Mammary epithelial cell (primary cell): ENCODE measurements at places on chromosomes 7 and 10.
A peak's percentile ranks its signal among the peaks of the same experiment; 100 is the strongest.

GRCh38 chr7:107779647-107780099 lies 23.4 kb downstream of the SLC26A3 start:
- no peak for DNase-seq

DNA sequence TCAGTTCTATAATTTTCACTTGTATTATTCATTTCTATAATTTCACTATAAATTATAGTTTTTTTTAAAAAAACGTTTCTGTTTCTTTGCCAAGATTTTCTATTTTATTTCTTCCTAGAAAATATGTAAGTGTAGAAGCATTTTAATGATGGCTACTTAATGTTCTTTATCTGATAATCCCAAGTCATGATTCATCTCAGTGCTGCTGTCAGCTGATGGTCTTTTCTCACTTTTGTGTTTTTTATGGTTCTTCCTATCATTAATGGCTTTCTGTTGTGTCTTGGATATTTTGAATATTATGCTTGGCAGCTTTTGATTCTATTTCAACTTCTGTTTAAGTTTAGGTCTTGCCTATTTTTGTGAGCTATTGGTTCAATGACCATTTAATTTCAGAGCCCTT lies 268.6 kb downstream of the BAMBI start:
- no peak for DNase-seq

- no peak for DNase-seq
Observed at GRCh38 chr7:47357361-47357760, 224.6 kb downstream of the TNS3 start.

GRCh38 chr7:95919556-95919955 lies 147.2 kb downstream of the DYNC1I1 start:
- no peak for DNase-seq

- no peak for DNase-seq
Observed at GRCh38 chr10:128152741-128153580, 26.7 kb upstream of the MKI67 start.

DNA sequence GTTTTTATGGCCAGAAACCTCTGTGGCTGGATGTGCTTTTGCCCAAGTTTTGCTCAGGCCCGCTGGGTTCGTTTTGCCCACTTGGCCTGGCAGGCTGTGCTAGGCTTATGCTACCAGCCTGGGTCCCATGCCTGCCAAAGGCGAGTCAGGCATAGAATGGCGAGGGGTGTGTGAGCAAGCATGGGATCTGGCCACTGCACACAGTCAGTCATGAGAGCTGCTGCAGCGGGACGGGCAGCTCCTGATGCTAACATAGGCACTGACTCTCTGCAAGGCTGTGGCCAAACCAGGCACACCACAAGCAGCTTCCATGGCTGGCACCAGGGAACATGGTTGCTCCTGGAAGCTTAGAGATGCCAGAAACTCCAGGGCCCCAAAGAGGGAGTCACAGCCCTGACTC lies 52.9 kb upstream of the PCDH15 start:
- no peak for DNase-seq

DNA sequence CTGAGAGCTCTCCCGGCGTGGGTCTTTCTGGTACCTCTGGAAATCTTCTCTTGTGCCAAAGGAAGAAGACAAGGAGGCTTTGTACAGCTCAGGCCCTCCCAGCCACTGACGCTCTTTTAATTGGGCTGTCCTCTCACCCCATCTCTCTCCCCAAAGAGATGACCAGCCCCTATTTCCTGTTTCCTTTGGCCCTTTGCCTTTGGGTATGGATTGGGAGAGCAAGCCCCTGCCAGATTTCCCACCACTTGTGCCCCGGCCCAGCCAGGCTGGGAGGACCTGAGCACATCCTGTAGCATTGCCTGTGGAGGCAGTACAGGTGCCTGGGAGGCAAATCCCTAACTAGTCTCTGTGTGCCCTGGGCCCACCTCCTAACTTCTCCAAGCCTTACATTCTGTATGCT lies 5.7 kb upstream of the PLAC9 start:
- DNase-seq, result no peak

- DNase-seq, result no peak
Observed at GRCh38 chr10:33115738-33116719, 158.0 kb upstream of the ITGB1 start.

- no peak for DNase-seq
Observed at GRCh38 chr7:83731154-83731553, 82.2 kb upstream of the SEMA3E start.

GRCh38 chr7:38232502-38233366 lies 40.7 kb downstream of the TARP start:
- no peak for DNase-seq

DNA sequence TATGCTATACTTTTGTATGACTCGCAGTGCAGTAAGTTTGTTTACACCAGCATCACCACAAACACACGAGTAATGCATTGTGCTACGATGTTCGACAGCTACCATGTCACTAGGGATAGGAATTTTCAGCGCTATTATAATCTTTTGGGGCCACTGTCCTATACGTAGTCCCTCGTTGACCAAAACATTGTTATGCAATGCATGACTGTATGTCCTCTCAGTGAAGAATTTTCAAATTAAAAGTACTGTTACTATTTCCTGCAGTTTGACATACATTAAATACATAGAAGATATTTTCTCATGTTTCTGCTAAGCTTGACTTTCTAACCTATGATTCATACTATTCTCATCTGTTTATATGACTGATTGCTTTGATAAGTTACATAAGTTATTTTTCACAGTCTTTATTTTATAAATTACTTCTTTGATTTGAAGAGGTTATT lies 203.6 kb downstream of the VTI1A start:
- peak; percentile 43 for DNase-seq

DNA sequence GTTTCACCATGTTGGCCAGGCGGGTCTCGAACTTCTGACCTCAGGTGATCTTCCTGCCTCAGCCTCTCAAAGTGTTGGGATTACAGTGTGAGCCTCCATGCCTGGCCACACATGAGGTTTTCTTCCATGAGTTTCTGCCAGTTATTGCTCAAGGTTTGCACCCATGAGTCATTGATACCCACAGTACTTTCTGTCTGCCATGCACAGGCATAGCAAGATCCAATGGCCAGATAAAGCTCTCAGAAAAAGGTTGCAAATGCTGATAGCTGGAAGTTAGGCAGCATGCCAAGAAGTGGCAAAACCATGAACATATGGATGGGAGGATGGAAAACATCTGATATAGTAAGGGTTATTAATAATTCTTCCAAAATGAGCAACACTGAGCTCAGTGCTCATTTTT lies 298.7 kb upstream of the NRG3 start:
- peak; percentile 2 for DNase-seq

GRCh38 chr10:78717200-78717599 lies 351.6 kb upstream of the ZMIZ1 start:
- peak; percentile 18 for DNase-seq

- peak; percentile 23 for DNase-seq
Observed at GRCh38 chr7:102873470-102874165, 39.2 kb upstream of the LRRC17 start.

DNA sequence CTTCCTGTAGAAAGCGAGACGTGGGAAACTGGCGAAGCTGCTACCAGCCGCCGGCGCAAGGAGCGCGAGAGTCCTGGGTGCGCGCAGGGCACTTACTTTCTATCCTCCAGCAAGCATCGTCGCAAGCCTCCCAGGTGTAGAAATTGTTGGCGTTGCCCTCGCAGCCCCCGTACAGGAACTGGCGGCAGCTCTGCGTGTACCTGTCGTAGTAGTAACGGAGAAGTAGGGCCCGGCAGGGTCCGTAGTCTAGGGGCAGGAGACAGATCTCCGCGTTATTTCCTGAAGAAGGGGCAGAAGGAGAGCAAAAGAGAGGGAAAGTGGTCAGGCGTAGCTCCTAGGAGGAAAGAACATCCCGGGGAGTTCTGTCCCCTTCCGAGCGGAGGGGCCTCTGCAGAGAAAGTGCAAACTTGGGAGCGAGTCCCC lies 501 bp downstream of the TFPI2 start:
- peak; percentile 71 for DNase-seq

DNA sequence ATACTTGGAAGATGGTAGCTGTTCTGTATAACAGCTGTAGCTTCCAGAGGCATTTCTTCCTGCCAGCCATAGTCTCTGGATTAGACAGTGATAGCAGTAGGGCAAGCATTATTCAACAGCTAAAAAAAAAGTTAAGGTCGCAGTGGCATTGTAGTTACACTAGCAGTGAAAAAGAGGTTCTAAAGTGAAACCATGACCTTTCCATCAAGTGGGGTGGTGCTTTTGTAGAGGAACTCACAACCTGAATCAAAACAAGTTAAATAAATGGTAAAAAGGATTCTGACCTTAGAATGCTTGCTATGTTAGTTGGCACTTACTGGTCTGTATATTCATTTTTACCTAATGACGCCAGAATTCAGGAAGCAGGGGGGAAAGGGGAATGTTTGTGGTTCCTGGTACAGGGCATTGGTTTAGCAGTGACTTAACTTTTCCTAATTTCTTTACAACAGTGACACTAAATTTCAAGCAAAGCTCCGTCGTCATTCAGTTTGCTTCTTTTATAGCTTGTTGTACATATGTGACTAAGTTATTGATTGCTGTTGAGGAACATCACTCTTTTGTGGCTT lies 55.0 kb downstream of the GBF1 start:
- DNase-seq, result no peak

DNA sequence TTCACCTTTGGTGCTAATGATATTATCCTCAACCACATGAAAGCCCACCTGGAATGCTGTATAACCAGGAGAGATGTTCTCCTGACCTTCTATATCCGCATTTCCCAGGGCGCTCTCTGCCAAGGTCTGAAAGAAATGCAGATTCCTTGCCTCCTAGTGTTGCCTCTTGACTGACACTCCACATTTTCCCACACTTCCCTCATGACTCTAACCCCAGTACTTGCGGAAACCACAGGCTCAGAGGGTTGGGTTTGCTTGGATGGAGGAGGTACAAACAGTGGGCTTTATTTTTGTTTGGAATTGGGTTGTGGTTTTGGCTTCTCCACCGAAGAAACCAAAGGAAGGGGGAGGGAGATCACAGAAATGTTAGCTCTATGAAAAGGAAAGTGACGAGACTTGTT lies 222.9 kb upstream of the CELF2 start:
- peak; percentile 94 for DNase-seq

DNA sequence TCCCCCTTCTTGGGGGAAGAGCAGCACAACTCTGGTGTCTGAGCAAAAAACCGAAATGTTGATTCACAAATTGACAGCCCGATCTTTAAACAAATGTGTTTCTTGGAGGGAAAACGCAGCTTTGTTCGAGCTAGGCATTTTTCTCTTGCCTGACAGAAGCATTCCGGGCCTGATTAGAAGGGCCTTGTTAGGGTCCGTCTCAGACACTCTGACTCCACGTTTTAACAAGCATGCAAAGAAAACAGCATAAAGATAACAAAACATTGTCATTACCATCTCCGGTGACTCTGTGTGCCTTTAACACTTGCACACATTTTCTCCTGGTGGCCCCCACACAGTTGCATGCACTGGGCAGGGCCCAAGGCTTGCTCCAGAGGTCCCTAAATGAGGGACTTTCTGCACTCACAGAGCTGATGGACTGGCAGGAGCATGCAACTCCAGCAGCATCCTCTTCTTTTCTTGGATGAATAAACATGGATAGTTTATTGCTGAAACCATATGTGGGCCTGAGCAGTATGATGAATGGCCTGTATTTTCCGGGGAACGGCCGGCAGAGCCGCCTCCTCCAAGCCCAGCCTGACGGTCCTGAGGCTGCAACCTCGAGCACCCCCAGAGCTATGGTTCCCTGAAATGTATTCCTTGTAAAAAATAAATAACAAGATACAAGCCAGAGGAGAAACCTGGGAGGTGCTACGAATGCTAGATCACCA lies 50.9 kb downstream of the EBF3 start:
- DNase-seq, result no peak

GRCh38 chr10:124033887-124034218 lies 59.5 kb downstream of the CHST15 start:
- DNase-seq, result no peak

- no peak for DNase-seq
Observed at GRCh38 chr10:43939389-43939938, 290.8 kb upstream of the ZNF32 start.

DNA sequence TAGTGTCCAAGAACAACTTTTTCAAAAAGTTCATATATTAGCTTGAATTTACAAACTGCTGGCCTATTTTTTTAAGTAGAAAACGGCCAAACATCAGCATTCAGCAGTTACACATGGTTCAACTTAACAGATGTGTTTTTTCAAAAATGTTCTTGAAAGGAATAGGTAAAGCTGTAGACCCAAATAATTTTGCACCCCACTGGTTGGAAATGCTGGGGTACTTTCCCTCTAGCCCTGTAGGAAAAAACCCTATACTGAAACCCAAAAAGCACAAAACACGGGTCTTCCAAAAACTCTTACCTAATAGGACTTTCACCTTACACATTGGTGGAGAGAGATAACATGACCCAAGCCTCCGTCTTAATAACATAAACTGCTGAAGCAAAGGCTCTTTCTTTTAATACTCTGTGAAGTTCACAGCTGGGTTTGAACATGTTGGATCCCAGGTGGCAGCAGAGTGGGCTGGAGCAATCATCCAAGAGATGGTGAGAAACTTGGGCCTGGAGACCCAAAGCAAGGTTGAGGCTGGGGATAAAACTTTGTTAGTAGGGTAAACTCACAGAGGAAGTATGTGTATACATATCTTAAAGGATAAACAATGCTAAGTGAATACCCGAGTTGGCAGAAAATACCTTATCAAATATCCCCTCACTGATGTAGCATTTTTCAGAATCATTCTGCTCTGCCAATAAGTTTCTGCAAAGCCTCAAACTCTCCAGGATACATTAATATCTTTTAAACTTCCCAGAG lies 629 bp upstream of the DNAJC9 start:
- DNase-seq, result no peak

- DNase-seq, result no peak
Observed at GRCh38 chr7:30694218-30694745, 12.0 kb upstream of the CRHR2 start.

DNA sequence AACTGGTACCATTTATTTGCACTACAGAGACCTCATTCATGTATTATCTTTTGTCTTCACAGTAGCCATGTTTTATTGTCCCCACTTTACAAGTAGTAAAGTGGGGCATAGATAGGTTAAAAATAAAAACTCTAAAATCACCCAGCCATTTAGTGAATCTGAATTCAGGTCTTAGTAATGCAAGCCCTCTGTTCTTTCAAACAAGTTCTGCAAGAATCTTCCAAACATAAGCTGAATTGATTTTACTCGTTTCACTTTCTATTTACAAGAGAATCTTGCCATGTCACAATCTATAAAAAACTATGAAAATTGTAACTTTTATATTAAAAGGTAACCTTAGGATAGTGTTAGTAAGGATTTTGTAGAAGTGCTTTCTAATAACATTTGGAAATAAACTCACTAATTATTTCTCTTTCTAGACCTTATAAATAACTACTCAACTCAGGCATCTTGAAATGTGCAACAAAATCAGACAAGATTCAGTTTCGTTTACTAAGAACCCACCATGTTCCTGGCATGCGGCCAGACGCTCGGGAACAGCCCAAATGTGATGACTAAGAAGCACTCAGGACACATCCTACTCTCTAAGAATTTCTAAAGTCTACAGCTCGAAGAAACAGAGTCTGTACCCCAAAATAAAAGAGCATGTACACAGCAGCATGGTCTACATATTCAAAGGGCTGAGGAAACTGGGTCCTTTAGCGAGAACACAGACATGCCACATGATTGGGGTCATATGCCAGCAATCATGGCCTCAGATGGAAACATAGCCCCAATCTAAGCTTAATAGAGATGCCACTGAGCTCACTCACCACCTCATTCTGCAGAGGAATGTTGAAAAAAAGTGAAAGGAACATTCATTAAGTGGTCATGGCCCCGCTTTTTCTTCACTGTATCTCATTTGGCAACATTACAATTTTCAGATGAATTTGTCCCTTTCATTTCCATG lies 167.6 kb downstream of the AMPH start:
- DNase-seq, result peak; percentile 19

- DNase-seq, result peak; percentile 21
Observed at GRCh38 chr7:27162561-27163287, 2.6 kb downstream of the HOXA9 start.
